NCI-H460 (cell line): ENCODE measurements at places on chromosomes 13 and 19.
A peak's percentile ranks its signal among the peaks of the same experiment; 100 is the strongest.

DNA sequence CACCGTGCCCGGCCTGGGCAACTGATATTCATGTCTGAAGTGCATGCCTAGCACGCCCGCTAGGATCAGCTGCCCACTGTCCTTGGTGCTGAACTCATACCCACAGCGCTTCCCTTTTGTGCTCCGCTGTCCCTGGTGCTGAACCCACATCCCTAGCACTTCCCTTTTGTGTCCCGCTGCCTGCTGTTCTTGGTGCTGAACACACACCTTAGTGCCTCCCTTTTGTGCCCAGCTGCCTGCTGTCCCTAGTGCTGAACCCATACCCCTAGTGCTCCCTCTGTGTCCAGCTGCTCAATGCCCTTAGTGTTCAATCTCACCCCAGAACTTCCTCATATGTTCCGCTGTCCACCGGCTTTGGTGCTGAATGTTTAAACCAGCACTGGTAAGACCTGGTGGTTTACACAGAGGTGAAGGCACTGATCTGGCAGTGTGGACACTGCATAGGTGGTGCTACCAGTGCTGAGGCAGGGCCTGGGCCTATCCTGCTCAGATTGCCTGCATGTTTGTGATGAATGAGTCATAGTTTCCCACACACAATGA is 26.3 kb upstream of the SIGLEC11 start:
- DNase-seq: peak; percentile 94

GRCh38 chr13:113000575-113000974 is 31.6 kb downstream of the MCF2L start:
- no peak for DNase-seq

DNA sequence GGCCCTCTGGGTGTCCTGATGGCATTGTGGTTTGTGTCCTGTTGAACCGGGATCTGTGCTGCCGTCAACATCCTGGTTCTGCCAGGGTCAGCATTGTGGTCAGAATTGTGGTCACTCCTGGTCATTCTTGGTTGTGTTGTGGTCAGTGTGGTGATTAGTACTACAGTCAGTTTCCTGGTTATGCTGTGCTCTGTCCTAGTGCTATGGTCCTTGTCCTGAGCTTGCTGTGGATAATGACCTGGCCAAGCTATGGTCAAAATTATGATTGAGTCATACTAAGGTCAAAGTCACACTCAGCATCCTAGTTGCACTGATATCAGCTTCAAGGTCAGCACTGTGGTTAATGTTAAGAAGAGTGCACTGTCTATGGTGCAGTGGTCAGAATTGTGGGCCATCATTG is 4.5 kb upstream of the OLFM2 start:
- no peak for DNase-seq

DNA sequence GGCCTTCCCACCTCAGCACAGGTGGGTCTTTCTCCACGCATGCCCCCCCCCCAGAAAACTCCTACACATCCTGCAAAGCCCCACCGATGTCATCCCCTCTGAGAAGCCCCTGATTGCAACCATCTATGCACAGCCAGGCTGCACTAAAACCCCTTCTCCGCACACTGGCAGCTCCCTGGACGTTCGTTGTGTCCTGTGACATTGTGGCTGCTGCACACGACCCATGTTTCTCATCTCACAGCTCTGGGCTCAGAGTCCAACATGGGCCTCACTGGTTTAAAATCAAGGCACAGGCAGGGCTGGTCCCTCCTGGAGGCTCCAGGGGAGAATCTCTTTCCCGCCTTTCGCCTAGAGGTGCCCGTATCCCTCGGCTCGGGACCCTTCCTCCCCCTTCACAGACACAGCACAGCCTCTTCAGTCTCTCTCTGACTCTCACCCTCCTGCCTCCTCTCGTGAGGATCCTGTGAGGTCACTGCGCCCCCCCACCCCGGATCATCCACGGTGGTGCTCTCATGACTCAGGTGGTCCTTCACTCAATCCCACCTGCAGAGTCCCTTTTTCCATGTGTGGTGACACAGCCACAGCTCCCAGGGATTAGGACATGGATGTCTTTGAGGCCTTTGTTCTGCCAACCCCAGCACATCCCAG is 71.2 kb downstream of the GADD45B start:
- no peak for DNase-seq

GRCh38 chr13:47184321-47184720 is 287.5 kb upstream of the HTR2A start:
- no peak for DNase-seq

DNA sequence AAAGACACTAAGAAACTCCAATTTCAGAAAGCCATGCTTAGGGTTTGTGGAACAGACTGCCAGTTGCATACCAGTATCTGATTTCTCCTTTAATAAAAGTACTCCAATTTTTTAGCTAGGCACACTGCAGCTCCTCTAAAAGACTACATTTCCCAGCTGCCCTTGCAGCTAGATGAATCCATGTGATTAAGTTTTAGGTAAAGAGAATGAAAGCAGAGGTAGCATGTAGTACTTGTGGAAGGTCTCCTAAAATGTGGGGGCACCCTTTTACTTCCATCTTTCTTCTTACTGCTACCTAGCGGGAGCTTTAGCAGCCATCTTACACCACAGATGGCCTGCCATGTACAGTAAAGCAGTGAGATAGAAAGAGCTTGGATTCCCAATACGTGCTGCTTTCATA is 33.0 kb upstream of the TSC22D1 start:
- DNase-seq: no peak

GRCh38 chr13:111202745-111203144 is 87.6 kb downstream of the ARHGEF7 start:
- peak; percentile 5 for DNase-seq

DNA sequence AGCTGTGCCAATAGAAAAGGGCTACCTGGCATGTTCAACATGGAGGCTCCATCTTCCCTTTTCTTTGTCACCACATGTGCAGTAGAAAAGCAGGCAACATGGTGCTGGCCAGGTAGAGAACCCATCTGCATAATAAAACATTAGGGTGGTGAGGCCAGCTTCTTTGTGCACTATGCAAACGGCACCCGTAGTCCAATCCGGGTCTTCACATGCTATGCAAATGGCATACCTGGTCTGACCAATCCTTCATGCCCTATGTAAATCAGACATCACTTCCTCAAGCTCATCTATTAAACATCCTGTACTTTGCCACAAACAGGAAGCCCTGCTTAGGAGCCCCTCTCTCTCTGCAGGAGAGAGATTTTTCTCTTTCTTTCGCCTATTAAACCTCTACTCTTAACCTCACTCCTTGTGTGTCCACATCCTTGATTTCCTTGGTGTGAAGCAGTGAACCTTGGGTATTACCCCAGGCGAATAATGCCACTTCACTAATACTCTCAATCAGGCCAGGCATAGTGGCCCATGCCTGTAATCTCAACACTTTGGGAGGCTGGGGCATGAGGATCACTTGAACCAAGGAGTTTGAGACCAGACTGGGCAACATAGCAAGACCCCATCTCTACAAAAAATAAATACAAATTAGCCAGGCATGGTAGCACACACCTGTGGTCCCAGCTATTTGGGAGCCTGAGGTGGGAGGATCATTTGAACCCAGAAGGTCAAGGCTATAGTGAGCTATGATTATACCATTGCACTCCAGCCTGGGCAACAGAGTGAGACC is 111.3 kb upstream of the MRI1 start:
- no peak for DNase-seq

DNA sequence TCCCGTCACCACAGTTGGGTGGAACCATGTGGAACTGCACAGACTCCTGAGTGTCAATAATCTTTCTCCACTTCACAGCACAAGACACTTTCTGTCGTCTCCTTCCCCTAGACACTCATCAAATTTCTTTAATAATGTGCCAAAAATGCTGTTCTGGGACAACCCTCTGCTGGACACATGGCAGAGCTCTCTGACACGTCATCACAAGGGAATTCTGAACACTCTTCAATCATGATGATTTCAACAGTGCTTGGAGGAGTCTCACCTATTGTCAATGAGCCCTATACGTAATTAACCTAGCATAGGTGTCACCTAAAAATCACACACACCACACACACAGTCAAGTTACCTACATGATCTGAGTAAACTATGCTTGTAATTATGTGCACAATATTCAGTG is 141.3 kb downstream of the STOML3 start:
- DNase-seq: no peak

- DNase-seq: no peak
Observed at GRCh38 chr13:71606818-71607217, 260.2 kb downstream of the DACH1 start.

DNA sequence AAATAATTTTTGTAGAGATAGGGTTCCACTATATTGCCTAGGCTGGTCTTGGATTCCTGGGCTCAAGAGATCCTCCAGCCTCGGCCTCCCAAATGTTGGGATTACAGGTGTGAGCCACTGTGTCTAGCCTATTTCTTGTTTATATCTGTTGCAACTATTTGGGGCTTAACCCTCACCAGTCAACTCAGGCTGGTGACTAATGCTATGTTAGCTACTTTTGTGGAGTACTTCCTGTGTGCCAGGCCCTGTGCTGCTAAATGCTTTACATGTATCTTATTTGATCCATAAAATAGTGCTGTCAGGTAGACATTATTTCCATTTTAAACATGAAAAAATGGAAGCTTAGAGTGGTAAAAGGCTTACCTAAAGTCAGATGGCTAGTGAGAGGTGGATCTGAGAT is 13.8 kb downstream of the CEACAM1 start:
- DNase-seq: no peak

- no peak for DNase-seq
Observed at GRCh38 chr13:94515374-94515773, 35.9 kb upstream of the DCT start.
